D341Med (cell line): ENCODE measurements at places on chromosomes 2 and 18.

- peak; percentile 11 for DNase-seq
Measured at GRCh38 chr2:187581125-187581896, 27.1 kb upstream of the TFPI start.

DNA sequence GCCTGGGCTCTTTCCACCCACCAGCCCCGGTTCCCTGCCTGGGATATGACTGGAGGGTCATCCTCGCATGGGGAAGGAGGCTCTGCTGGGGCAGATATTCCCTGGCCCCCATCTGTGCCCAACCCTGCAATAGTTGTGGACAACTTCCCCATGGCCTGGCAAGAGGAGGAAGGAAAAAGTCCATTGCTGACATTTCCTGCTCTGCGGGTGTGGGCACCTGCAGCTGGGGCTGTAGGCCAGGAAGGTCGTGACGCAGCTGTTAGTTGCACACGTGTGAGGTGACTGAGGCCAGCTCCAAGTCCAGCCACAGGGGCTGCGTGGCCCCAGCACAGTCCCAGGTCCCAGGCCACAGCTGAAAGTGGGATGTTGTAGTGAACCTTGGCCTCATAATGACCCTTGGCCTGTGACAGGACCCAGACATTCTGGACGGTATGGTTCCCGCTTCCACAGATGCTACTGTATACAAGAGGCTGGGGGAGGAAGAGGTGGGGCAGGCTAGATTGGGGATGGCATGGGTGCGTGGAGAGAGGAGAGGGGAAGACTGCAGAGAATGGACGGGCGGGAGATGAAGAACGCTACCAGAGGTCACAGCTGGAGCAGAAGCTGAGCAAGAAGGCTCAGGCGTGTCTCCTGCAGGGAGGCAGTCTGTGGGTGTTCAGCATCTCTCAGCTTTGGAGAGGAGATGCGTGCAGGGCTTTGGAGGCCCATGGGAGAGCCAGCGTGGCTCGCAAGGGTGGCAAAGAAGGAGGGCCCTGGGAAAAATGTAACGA is 22.1 kb downstream of the OTOF start:
- no peak for DNase-seq

DNA sequence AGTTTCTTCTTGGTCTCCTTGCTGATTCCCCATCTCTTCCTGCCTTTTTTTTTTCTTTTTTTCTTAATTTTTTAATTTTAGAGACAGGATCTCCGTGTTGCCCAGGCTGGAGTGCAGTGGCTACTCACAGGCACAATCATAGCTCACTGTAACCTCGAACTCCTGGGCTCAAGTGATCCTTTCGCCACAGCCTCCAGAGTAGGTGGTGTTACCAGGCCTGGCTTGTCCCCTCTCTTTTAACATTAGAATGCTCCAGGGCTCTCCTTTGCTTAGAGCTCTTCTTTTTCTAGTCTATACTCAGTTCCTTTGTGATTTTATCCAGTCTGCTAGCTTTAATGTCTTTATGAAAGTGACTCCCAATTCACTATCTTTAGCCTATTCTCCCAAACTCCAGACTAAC is 89.2 kb downstream of the ARHGEF33 start:
- no peak for DNase-seq

- no peak for DNase-seq
Measured at GRCh38 chr2:20071397-20072383, 20.3 kb upstream of the LAPTM4A start.
